ENCODE measurements at places on chromosomes 16 and 17.

DNA sequence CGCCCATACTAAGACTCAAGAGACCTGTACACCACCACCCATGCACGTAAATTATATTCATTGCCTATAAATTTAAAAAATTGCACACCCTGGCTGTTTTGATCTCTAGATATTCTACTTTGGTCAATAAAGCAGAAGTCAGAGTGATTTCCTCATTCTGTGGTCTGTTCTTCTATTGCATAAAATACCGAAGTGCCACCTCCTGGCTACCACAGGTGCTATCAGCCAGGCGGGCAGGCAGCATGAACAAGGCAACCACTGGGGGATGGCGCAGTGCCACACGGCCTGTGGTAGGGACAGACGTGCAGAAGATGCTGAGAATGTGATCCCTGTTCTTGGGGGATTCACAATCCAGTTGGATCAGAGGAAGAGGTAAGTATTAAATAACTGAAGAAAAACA is 122.3 kb downstream of the CDK5R1 start:
- peak; percentile 67 for DNase-seq

- DNase-seq: no peak
Measured at GRCh38 chr16:76162046-76162445, 115.2 kb upstream of the CNTNAP4 start.

DNA sequence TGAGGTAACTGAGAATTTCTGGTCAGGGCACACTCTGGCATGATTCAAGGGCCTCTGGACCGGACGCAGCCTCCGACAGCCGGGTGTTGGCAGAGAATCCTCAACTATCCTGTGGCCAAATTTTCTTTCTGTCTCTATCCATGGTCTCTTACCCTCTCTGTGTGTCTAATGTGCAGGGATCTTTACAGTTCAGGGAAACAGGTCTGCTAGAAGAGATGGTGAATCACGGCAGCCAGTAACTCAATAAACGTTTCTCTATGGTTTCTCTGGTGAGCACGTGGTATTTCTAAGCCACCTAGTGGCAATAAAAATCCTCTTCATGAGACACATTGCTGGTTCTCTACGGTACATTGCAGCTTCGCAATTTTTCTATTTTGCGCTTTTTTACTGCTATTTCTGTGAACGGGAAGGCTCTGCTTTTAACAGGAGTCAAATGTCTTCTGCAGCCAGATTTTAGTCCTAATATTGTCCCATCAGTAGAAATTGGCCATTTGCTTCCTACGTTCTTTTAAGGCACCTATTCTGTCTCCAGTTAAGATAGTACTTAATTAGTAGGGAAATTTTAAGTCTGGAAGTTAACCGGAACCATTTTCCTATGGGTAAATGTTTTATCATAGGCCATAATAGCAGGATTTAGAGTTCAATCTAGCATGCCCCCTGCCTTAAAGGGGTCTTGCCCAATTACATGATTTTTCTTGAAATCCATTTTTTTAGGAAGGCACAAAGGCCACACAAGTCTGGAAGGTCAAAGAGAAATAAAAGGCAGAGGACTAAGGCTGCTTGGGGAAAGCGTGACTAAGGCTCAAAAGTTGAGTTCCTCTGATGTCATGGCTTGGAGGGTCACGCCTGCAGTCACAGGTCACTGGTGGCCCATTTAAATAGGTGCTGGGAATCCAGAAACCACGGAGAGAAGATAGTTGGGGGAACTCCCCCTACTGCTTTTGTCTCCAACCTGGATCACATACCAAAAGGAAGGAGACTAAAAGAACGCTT is 31.5 kb downstream of the QPRT start:
- no peak for DNase-seq

DNA sequence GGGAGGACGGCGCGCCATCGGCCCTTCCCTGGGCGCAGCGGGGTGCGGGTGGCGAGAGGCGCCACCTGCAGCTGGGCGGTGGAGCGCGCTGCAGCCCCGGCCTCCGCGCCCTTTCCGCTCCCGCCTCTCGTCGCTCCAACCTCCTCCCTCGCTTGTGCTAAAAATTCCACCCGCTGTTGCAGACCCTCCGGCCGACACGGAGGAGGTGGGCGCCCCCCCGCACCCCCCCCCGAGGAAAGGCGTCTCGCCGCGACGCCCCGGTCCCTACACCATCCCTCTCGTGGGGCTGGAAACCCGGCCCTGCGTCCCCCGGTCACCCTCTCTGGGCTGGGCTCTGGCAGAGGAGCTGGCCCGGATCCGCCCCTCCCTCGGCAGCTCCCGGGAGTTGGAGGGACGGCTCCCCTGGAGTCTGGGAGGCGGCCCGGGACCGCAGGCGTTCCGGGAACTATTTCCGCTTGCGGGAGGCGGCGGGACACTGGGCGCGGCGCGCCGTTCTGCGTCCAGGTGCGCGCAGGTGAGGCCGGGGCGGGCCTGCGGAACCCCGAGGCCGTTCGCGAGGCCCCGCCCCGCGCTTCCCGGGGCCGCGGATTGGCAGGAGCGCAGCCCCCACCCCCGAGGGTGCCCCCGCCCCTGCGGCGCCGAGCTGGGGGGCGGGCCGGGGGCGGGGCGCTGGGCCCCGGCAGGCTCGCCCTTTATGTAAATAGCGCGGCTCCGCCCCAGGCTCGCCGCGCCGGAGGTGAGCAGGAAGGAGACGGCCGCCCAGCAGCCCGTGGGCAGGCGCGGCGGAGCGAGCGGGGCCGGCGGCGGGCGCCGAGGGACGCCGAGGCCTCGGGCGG is at the start of gene LLGL2:
Gene LLGL2 (plus strand): TSS at position 728 of the 836 bp plus-strand sequence. CDS start 17,730 bp downstream, outside the sequence.
- DNase-seq: peak; percentile 92

GRCh38 chr16:23104032-23104955 is 45.0 kb downstream of the USP31 start:
- DNase-seq: no peak

- no peak for DNase-seq
Measured at GRCh38 chr16:2028146-2028545, 1.4 kb downstream of the NHERF2 start.

DNA sequence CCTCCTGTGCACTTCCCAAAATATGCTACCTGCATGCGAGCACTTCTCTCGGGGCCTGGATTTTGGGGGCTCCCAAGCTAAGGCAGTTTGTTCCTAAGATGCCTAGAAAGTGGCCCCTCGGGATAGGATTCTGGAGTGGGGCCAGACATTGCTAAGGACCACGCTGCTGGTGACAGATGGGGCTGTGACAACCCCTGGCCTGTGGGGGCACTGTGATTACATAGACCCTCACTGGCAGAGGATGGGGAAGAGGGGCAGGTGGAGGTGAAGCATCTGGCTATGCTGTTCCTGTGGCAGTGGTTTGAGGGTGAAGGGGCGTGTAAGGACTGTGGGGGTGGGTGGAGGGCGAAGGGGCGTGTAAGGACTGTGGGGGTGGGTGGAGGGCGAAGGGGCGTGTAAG is 128.4 kb downstream of the ENGASE start:
- DNase-seq: no peak

- DNase-seq: no peak
Measured at GRCh38 chr17:205817-206216, 24.4 kb upstream of the DOC2B start.

GRCh38 chr17:59488805-59489204 is 76.6 kb upstream of the DHX40 start:
- DNase-seq: no peak

DNA sequence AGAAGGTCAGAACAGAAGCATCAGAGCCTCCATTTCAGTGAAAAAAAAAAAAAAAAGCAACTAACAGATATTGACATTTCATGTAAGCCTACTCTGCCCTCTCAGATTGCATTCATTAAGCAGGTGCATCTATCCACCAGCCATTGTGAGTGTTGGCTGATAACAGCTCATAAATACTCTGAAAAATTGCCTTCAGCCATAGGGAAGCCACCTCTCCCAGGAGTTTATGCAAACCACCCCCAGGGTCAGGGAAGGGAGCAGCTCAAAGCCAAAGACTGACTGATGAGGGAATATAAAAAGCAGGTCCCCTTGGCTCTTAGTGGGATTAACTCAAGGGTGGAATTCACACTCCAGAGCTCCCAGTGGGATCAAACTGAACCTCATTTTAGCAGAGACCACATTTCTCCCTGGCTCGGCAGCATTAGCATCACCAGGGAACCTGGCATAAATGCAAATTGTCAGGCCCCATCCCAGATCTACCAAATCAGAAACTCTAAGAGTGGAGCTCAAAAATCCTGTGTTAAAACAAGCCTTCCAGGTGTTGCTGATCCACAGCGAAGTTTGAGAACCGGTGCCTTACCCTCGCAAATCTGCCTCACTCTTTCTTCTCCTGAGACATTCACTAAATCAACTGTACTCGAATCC is 14.2 kb downstream of the APOH start:
- DNase-seq: no peak

DNA sequence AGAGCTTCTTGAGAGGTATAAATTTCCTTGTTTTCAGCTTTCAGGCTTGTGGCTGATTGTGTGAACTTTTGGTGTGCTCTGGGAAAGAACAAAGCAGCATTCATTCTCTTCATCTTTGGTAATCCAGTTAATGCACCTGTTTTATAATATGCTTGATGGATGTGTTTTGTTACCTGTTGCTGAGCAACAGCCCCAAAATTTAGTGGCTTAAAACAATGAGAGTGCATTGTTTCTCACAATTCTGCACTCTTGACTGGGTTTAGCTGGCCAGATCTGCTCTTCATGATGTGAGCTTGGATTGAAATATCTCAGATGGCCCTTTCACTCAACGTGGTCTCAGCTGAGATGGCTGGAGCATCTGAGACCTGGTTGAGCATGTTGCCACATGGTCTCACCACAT is 58.7 kb upstream of the NOL11 start:
- no peak for DNase-seq

- DNase-seq: peak; percentile 69
Measured at GRCh38 chr17:79192503-79193351, 118.1 kb downstream of the ENGASE start.

DNA sequence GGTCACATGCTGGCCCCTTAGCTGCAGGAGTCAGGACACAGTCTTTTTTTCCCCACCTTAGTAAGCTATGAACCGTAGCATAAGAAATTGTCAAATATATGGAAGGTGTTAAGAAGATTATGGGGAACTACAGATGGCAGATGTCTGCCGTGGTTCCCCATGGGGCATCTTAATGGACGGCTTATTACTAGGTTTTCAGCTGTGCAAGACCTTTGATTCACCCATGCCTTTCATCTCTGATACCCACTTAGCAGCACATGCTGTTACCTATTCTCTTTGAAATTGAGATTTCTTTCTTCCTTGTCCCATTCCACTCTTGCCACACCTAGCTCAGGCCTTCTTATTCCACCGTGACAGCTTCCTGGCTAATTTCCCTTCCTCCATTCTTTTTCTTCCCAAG is 70.7 kb downstream of the RPTOR start:
- DNase-seq: no peak

DNA sequence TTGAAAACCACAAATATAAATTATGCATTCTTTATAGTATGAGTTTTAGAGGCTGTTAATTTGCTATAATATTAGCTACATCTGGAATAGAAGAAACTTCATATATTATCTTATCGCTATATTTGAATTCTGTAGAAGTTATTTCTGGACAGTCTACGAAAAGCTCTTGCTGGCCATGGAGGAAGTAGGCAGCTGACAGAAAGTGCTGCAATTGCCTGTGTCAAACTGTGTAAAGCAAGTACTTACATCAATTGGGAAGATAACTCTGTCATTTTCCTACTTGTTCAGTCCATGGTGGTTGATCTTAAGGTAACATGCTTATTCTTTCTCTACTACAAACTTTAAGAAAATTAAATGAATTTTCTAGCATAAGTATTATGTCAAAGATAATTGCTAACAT is 96.8 kb downstream of the OMG start:
- no peak for DNase-seq

DNA sequence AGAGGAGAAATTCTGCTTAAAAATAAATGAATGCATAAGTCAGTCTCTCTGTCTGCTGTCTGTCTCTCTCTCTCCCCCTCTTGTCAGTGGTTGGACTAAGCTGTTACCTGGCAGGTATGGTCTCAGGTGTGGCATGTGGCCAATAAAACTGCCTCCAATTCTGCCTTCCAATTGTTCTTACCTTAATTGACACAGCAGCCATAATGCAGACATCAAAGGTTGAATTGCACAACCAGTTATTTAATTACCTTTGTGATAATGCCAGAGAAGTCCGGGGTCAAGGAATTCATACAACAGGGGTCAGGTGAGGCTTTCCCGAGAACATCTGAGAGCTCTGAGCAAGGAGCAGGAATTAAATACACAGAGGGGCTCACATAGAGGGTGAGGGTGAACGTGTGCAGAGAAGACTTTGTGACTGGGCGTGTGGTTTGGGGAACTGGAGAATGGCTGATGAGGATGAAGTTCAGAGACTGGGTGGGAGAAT is 78.8 kb upstream of the CDYL2 start:
- DNase-seq: no peak

Measured in activated naive CD8-positive, alpha-beta T cell treated with anti-CD3 and anti-CD28 coated beads, Interleukin-2, amount 10 ng/mL, durations not matched to agents 7 days and 5 days (primary cell).